RKO (cell line): ENCODE measurements at places on chromosomes 4 and X.

DNA sequence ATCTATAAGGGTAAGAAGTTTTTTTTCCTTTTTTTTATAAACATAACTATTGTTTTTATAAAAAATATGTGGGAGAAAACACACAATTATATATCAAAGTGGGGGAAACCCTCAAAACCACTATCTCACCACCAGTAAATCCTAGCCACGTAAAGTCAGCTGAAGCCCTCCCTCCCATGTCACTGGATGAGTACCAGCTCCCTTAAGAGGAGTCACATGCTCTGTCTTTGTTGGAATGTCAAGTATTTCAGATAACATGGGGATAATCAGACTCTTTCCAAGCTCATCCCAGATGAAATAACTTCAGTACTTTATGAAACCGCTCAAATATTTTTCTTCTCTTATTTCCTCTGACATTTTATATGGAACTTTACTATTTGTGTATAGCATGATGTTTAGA, 2.4 kb downstream of the MYOZ2 start:
- no peak for DNase-seq

DNA sequence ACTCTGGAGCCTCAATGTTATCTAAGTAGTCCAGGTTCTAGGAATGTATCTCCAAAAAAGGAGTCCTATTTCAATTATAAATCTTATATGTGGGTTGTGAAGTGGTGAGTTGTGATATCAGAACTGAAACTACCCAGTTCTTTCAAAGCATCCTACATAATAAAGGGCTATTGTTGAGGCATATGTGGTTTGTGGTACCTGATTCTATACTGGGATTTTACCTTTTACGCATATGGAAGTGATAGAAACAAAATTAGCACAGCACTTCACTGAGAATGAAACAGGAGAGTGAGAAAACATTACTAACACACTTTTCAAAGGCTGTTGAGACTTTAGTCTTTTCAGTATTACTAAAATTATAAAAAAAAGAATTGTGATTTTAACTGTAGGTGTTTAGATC, 417.7 kb upstream of the GALNT7 start:
- DNase-seq, result no peak

- DNase-seq, result peak; percentile 20
Measured at GRCh38 chrX:106450405-106450804, 161.4 kb upstream of the RADX start.

- DNase-seq, result no peak
Measured at GRCh38 chrX:45748369-45748774, 547.7 kb upstream of the DIPK2B start.

DNA sequence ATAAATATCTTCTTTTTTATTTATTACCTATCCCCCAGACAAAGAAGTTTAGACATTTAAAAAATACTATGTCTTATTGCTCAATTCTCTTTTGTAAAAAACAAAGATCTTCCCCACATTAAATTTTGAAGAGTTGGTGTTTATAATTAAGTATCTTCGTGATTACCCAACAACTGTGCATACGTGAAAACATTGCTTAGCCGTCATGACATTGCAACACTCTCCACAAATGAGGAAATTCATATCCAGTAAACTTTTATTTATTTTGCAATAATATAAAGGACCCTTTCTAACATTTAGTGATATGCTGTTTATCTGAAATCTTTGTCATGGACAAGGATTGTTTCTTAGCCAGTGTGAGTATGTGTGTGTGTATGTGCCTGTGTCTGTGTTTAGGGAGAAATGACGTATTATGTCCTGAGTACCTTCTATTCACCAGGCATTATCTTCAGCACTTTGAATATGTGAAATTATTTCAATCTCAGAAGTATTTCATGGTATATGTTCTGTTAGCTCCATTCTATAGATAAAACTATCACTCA, 26.1 kb upstream of the EREG start:
- DNase-seq, result no peak

- DNase-seq, result peak; percentile 65
Measured at GRCh38 chrX:8971116-8971515, 62.8 kb downstream of the FAM9B start.

- DNase-seq, result no peak
Measured at GRCh38 chrX:15505101-15505500, 4.5 kb downstream of the BMX start.

- no peak for DNase-seq
Measured at GRCh38 chr4:184324939-184325477, 107.3 kb upstream of the ENPP6 start.

DNA sequence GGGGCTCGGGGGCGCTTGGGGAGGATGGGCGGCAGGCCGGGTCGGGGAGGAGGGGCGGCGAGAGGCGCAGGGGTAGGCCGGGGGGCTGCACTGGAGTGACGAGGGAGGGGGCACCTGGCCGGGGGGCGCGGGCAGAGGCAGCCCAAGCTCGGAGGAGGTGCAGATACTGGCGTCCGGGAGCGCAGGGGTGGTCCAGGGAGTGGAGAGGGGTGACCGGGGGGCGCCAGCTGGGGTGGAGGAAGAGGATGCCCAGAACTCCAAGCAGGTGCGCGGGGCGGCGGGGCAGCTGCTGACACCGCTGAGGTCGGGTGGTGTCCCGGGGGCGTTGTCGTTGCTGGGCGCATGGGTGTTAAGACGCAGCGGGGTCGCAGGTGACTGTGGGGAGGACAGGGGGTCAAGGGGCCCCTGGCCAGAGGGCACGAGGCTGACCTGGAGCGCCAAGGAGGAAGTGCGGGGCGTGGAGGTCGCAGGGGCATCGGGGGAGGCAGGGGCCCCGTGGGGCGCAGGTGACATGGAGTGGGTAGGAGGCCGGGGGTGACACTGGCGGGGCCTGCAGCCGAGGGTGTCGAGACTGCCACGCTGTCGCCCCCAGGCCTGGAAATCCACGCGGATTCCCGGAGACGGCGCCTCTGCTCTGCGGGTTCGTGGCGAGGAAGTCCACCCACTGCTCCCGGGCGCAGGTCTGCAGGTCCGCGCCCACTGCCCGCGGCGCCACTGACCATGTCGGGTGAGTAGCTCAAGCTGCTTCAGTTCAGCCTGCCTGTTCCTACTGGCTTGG, 928 bp downstream of the GYG2 start:
- DNase-seq, result no peak

- no peak for DNase-seq
Measured at GRCh38 chr4:186939226-186939625, 215.6 kb upstream of the FAT1 start.

DNA sequence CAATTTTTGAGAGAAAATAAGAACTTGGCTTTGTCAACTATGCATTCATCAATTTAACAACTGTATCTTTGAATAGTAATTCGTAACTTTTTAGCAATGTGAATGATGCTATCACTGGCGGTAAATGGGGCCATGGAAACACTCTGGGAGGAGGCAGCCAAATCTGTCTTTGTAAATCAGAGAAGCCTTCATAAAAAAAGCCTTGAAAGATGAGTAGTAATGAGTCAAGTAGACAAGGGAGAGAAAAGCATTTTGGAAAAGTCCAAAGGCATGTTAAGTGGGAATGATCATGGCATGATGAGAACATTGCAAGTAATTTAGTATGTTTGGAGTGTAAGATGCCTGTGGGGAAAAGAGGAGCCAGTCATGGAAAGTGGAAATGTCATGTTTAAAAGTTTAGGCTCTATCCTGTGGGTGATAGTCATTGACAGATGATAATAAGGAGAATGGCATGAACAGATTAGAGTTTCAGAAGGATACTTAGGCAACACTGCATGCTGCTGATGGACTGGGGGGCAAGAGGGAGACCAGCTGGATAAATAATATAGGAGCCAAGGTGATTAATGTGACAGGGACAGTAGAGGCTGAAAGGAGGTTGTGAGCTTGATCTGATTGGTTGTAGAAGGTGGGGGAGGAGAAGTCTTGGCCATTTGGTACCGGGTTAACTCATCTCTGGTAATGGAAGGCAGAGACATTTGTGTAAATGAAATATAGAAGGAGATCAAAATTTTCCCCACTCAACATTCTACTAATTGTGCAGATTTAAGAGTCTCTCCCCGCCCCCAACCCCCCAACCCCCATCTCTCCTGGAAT, 16.3 kb downstream of the SPRY1 start:
- DNase-seq, result no peak

DNA sequence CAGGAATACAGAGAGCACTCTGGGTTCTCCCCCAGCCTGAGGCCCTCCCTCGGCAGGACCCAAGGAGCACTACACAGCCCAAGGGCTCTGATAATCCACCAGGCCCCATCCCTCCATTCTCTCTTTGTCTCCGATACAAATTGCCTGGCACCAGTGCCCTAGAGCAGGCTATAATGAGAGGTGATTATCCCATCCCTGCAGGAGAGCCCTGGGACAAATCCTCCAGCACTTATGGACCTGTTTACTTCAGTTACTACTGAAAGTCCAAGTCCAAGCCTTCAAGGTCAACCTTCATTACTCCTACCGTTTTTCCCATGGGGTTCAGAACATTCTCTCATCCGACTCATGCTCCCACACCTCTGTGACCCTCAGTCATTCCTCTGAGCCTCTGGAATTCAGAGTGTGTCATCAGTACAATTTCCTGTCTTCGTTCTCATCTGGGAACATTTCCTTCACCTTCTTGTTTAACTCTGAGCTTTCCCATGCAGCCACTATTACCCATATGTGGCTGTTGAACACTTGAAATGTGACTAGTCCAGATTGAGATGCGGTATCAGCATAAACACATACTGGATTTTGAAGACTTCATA, 299.0 kb downstream of the RAPGEF2 start:
- peak; percentile 82 for DNase-seq

GRCh38 chr4:69999420-69999819, 3.7 kb downstream of the STATH start:
- peak; percentile 2 for DNase-seq

DNA sequence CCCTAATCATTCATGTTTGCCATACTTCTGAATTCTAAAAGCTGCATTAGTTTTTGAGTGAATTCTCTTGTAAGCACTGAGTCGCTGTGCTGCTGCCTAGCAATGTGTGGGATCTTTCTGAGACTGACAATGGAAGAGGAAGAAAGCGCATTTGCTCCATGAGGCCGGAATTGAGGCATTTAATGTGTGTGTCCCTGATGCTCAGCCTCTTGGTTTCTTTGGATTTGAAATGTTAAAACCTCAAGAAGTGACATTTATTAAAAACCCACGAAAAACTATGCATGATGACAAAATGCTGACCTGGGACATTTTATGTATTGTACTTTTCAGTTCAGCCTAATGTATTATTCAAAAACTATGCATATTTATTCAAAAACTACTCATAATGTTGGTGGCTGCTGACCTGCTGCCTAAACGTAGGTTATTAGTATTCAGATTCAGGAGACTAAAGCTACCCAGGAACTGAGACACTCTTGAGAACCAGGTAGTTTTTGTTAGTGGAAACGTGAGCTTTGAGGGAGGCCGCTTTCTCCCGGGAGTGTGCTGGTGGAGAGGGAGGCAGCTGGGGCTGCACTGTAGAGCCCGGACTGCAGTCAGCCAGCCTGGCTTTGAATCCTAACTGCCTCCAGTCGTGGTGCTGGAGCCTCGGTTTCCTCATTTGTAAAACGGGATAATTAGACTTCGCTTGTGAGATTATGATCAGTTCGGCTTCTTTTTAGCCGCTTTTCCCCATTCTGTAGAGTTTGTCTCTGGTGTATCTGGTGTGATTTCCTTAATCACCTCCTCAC, 11.3 kb downstream of the RGS12 start:
- no peak for DNase-seq

GRCh38 chrX:46325312-46325877, 219.8 kb downstream of the ZNF674 start:
- peak; percentile 18 for DNase-seq

DNA sequence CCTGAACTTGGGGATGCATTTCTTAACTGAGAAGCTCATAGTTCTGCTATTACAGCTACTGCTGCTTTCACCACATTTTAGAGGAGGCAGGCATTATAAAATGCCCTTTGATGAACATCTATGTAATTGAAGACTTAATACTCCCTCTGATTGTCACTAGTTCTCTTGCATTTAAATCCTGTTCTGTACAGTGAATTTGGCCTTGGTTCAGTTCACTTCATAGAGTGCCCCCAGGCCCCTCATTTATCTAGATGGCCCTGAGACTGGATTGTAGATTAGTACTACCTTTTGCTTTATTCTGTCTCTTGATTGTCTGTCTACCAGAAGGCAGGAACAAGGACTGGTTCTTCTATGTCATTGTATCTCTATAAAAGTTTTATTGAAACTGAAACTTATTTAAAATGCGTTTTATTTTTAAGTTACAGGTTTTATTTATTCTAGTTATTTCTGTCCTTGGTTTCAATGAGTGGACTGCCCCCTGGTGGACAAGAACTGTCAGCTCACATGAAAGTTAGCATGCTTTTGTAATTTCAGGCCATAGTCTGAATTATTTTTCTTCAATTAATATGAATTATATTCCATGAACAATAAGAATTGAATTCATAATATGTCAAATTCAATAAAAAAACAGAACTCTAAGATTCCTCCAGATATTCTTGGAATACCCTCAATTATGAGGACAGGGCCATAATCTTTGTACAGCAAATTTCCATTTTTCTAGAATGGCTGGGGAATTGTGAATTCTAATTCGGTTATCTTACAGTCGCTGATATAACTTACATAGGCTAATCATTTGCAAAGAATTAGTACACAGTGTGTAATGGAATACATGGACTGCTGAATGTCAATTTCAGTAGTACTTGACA, 47.2 kb upstream of the TMEM33 start:
- DNase-seq, result peak; percentile 58

DNA sequence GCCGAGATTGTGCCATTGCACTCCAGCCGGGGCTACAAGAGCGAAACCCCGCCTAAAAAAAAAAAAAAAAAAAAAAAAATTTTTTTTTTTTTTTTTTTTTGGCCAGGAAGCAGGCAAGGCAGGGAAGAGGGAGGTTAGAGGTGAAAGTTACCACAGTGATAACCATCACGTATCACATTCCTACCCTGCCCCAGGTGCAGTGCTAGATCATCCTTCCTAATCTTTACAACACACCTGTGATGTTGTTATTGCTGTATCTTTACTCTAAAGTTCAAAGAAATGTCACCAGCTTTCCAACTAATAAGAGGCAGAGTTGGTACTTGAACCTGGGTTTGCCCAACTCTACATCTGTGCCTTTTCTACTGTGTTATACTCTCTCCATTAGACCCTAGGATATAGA, 7.2 kb upstream of the LIMCH1 start:
- DNase-seq, result no peak

- no peak for DNase-seq
Measured at GRCh38 chr4:41881981-41882624, 53.1 kb upstream of the TMEM33 start.

DNA sequence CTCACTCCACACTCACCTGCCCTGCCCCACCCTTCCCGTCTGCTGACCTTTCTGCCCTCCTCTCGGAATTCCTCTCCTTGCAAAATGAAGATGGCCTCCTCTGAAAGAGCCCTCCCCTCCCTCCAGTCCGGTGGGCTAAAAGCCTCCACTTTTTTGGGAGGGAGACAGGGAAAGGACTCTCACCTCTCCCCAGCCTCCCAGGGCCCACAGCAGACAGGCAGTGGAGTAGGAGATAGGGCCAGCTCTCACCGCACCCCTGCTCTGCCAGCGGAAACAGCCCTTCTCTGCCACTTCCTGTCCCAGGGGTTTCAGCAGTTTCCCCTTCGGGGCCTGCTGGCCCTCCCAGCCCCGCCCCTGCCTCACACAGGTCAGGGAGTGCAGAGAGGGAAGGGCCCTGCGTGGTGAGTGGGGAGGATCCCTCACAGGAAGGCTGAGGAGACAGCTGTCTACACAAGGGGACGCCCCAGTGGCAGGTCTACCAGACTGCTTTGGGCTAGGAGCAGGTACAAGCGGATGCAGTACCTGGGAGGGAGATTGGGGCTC, 18.2 kb downstream of the ELF4 start:
- no peak for DNase-seq
